Spinal cord (tissue), 10 donors: ENCODE measurements at places on chromosomes 1 and 21.

DNA sequence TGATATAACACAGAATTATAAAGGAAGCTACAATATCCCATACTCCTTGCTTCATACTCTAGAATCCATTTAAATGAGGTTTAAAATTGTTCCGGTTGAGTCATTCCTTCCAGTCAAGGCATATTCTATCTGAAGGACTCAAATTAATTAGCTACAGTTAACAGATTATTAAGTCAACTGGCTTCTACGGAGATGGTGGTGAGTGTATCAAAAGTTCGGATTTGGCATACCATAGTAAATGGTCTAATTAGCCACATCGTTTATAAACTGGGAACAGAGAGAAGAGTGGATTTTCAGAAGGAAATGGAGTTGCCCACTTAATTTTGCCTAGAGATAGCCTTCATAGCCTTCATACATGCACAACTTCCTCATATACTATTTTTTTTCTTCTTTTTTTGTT, 1095.3 kb downstream of the TTLL7 start:
- no peak for DNase-seq

GRCh38 chr1:17200246-17200645, 4.7 kb upstream of the PADI1 start:
- DNase-seq: no peak

DNA sequence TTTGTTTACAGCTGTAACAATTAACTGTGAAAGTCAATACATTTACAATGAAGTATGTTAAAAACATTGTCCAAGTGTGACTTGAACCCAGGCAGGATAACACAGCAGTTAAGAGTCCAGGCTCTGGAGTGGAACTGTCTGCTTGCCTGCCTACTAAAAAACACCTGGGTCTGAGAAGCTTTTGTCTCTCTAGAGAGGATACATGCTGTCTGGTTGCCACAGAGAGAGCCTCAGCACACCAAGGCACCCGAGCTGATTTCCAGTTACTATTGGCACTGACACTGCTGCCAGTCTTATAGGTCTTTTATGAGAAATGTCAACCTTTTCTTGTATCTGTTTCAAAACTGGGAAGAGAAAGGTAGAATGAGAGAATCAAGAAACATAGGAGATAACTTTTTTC, 20.2 kb upstream of the RALGPS2 start:
- DNase-seq: no peak

GRCh38 chr1:169874229-169874628, 19.5 kb downstream of the SCYL3 start:
- DNase-seq: no peak

GRCh38 chr1:15380601-15381508, 28.8 kb upstream of the EFHD2 start:
- DNase-seq: no peak

- DNase-seq: peak; percentile 93
Observed at GRCh38 chr1:200488375-200489165, 78.7 kb upstream of the ZNF281 start.
